ENCODE measurements at places on chromosomes 3 and 15.

DNA sequence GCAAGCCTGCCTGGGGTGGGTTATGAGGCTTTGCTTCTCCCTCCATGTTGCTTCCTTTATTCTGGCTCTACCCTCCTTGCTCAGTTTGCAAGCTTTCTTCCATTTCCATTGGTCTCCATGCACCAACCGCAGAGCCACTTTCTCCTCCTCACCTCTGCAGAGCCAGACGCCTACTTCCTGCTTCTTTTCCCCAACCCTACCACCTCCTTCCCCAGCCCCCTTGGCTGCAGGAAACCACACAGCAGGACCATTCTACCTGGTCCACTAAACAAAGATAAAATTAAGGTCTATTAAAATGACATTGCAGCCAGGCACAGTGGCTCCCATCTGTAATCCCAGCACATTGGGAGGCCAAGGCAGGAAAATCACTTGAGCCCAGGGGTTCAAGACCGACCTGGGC lies 10.0 kb upstream of the CAV3 start:
- no peak for DNase-seq

DNA sequence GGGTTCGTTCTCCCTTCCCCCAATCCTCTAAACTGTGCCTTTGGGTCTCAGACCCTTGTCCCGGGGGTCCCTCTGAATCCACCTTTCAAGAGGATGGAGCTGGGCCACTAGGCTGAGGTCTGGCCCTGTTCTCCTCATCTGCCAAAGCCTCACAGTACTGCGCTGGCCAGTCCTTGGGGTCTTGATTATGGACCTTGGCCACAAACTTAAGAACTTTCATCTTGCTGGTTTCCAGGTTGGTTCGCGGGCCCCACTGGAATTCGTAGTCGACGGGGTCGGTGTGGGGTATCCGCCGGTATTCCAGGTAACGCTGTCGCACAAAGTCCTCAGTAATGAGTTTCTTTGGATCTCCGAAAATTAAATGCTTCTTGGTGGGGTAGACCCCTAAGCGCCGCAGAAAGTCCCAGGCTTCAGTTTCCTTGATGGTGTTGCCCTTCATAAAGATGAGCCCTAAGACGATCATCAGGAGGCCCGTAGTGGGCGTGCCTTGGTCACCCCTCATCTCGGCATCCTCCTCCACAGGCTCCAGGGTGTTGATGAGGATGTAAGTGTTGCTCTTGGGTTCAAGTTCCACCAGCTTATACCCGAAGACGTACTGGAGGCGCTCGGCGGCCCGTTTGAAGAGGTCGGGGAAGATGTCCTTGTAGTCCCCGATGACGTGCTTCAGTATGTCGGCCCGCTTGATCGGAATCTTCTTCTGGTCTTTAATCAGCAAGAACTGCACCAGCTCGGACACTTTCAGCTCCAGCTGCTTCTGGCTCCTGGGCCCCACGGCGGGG lies 727 bp downstream of the NSMCE3 start:
- DNase-seq = peak; percentile 13

- DNase-seq = no peak
These were observed 125.2 kb downstream of the OCA2 start for GRCh38 chr15:27973886-27974285.

GRCh38 chr3:71873093-71873611 lies 88.2 kb upstream of the PROK2 start:
- no peak for DNase-seq

- no peak for DNase-seq
These were observed 29.1 kb downstream of the DAPK2 start for GRCh38 chr15:64017082-64017588.

- no peak for DNase-seq
These were observed 71.0 kb downstream of the FOXP1 start for GRCh38 chr3:71512544-71512943.

- no peak for DNase-seq
These were observed 2.6 kb upstream of the MRPL3 start for GRCh38 chr3:131505421-131505820.

- DNase-seq = no peak
These were observed 94.3 kb downstream of the OXNAD1 start for GRCh38 chr3:16359331-16359730.

GRCh38 chr3:101940521-101941317 lies 91.4 kb downstream of the NFKBIZ start:
- DNase-seq = no peak

DNA sequence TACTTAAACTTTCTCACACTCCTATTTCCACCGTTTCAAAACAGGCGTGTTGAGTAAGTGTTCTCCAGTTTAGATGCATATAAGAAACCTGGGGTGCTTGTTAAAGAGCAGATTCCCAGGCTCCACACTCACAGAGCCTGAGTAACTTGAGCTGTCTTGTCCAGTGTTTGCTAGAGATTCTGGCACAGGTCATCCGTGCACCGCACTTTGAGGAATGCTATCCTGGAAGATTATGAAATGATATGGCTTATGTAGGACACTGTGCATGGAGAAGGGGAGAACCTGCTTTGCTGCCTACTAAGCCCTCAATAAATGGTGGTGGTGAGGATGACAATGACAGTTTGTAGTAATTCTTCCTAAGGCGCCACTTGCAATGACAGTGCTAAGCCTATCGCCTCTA lies 273.7 kb downstream of the PDZRN3 start:
- DNase-seq = no peak

GRCh38 chr3:150515210-150515609 lies 31.1 kb downstream of the SERP1 start:
- no peak for DNase-seq

DNA sequence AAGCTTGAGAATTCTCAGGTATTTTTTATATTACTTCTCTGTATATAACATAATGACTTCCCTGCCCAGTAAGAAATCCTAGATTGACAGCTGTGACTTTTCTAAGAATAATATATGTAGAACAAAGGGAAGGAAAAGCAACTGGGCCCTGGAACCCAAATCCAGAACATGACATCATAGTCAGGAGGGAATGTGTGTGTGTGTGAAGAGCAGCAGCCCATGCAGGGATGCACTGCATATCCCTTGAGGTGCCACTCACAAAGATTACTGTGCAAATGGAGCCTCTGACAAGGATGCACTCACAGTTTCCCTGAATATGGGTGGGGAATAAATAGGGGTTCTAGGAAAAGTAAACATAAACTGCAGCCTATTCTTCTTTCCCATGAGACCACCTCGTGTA lies 279.5 kb downstream of the NEK10 start:
- DNase-seq = no peak

DNA sequence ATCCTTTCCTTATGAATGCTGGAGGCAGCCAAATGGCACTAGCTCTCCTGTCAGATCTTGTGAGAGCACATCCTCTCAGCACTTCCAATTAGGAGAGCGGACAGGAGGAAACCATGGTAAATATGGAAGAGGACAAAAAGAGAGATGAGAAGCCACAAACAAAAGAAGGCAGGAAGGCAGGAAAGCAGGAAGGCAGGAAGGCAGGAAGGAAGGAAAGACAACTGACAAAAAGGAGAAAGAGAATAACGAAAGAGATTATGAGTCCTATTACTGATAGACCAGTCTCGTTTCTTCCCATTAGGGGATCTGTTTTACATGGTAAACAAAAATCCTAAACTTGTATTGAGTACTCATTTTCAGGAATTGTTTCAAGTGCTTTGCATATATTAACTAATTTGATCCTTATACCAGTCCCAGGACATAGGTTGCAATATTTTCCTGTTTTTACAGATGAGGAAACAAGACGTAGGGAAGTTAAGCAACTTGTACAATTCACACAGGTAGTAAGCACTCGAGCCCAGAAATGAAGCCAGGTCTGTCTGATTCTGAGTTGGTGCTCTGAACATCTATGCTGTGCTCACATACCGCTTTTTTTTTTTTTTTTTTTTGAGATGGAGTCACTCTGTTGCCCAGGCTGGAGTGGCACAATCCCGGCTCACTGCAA lies 4.2 kb downstream of the BCL2A1 start:
- DNase-seq = no peak

DNA sequence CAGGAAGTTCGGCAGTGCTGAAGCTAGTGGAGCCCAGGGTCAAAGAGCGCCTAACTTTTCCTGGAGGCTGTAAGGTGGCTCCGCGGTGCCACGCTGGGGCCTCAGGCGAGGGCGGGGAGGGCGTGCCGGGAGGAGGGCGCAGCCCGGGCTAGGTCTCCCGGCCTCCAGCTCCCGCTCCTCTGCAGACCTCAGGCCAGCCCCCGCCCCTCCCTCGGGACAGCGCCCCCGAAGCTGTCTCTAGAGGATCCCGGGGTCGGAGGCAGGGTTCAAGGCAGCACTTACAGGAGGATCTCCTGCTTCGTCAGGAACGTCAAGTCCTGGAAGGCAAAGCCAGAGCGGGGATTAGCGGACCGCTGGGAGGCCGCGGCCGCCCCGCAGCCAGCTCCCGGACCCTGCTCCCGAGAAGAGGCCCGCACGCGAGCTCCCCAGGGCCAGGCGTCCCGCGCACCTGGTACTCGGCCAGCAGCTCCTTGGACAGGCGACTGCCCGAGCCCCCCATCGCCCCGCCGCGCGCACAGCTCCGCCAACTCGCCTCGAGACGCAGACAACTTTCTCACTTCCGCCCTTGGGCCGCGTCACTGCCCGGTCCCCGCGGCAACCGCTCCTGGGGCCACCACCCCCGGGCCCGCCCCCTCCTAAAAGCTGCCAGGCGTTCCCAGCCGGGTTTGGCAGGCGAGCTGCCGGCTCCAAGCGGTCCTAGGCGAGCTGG lies at the start of gene CIB1:
Gene CIB1, minus strand, starts transcription at position 555 of the 709 bp plus-strand sequence. Its CDS starts 56 bp downstream, at position 499.
- peak; percentile 19 for DNase-seq

GRCh38 chr15:29924750-29925149 lies 102.5 kb upstream of the TJP1 start:
- no peak for DNase-seq

GRCh38 chr3:47432673-47433072 lies 43.1 kb downstream of the SCAP start:
- DNase-seq = no peak

DNA sequence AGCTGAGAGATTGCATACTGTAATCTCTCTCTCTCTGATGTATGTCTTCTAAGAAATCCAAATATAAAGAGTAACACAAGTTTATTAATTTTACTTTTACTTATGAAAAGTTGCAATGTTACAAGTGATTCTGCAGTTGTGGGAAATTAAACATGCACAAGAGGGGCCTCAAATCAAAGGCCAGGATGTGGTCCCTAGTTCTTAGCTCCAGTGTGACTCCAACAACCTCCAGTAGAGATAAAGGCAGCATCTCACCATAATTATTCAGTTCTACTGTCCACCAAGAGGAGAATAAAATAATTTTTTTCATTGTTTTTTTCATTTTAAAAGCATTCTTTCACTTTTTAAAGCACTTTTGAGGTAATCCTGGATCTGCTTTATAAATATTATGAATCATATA lies 223.3 kb downstream of the RAP2B start:
- DNase-seq = no peak

GRCh38 chr15:99963096-99963825 lies 230.0 kb upstream of the LYSMD4 start:
- no peak for DNase-seq

- no peak for DNase-seq
These were observed 60.5 kb upstream of the ARRDC4 start for GRCh38 chr15:97899981-97900380.

GRCh38 chr3:171465763-171466162 lies 5.6 kb upstream of the TNIK start:
- no peak for DNase-seq

GRCh38 chr3:41296556-41296955 lies 97.3 kb downstream of the CTNNB1 start:
- DNase-seq = no peak

- DNase-seq = no peak
These were observed 214.2 kb downstream of the GRM7 start for GRCh38 chr3:7075117-7075516.

DNA sequence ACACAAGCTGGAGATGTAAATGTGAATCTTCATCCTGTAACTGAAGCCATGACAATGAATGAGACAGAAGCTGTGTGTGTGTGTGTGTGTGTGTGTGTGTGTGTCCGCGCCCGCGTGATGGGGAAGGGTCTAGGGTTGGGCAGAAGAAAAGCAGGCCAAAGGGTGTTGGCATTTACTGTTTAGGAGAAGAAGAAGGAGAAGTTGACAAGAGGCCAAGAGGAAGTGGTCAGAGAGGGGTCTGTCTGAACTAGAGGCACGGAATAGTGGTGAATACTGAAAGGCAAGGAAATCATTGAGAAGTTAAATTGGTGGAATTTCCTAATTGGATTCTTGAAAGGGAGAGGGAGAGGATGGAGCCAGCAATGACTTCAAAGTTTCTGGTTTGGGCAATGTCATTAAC lies 5.6 kb upstream of the NCEH1 start:
- DNase-seq = no peak

DNA sequence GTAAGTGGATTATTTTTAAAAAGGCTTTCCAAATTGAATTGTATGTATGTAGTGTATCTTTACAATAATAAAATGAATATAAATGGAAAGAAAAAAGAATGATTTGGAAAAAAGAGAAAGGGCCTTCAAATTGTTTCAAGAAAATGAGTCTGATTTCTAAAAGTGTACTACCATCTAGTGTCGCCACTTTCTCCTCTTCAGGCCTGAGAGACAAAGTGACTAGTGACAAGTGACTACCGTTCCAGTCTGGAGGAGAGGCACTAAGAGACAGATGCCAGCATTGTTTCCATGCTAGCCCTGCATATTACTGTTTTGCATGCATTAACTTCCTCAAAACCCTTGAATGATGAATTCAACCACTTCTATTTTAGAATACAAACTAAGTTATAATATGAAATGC lies 39.3 kb downstream of the P3H2 start:
- DNase-seq = no peak

DNA sequence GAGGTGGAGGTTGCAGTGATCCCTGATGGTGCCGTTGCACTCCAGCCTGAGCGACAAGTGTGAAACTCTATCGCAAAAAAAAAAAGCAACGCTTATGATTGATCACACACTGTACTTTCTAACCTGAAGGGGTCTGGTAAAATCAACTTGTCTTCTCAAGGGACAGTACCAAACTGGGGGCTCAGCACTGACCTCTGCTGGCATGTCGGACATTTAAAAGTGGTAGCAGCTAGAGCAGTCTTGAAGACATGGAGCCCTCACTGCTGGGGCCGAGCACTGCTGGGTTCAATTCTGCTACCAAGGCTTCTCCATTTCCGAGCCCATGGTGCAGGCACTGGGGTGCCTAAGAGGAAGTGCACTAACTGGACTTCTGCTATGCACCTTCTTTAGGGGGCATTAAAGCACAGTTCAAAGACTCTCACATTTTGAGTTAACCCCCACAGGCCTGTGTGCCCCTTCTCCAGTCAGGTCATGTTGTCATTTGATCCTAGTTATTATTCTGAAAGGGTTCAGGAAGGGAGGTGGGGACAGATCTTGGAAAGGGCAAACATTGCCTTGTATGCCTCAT lies 26.4 kb upstream of the LAMP3 start:
- no peak for DNase-seq

DNA sequence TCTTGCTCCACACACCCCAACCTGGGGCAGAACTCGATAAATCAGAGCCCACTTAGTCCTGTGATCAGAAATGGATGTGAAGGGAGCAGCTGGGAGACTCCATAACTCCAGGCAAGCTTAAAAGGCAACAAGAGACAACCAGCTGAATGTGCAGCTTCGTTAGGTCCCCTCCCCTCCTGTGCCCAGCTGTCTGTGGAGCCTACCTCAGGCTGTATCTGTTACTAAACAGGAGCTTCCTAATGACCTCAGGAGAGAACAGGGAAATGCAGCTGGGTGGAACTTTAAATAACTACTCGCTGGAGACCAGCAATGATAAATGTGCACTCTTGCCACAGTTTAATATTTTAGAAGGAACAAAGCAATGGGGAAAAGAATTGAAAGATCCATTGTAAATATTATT lies 25.9 kb downstream of the SLC9A9 start:
- DNase-seq = no peak

GRCh38 chr15:46617507-46617906 lies 982.7 kb downstream of the SQOR start:
- DNase-seq = no peak

Measured in stimulated activated CD8-positive, alpha-beta memory T cell treated with anti-CD3 and anti-CD28 coated beads, Interleukin-7, amount 100 ng/mL, for 1 hour (primary cell).